ENCODE measurements at places on chromosomes 2 and 18. TPM values are rescaled to one million over a fixed set of nuclear protein-coding genes. Genes with fewer than 3 reads are reported as not detected.
A peak's percentile ranks its signal among the peaks of the same experiment; 100 is the strongest.

- H3K27ac ChIP-seq: no peak overlapping the region
- H3K36me3 ChIP-seq: no peaks in the 10 kb centered on the region
- no peaks in the 10 kb centered on the region for H3K27me3 ChIP-seq
- DNase-seq: no peak
- no peak overlapping the region for H3K4me3 ChIP-seq
- H3K4me1 ChIP-seq: no peaks in the 10 kb centered on the region
These were observed 10.0 kb upstream of the UPP2 start for GRCh38 chr2:158091647-158092046.

DNA sequence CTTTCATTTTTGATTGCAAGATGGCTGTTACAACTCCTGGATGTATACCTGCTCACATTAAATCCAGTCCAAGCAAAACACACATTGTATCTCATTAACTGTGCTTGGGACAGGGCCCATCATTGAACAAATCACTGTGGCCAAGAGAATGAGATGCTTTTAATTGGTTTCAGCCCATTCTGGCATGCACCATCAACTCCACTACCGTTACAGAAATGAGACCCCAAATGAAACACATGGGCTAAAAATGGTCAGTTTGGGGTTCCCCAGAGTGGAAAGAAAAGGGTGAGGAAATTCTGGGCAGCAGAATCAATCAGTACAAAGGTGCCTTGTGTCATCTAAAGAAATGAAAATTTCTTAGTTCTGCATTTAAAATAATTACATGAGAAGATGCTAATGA lies 52.7 kb downstream of the FAM171B start:
- no peak for DNase-seq
- H3K4me1 ChIP-seq: no peaks in the 10 kb centered on the region
- H3K4me3 ChIP-seq: no peak overlapping the region
- H3K36me3 ChIP-seq: no peaks in the 10 kb centered on the region
- H3K27ac ChIP-seq: no peak overlapping the region

DNA sequence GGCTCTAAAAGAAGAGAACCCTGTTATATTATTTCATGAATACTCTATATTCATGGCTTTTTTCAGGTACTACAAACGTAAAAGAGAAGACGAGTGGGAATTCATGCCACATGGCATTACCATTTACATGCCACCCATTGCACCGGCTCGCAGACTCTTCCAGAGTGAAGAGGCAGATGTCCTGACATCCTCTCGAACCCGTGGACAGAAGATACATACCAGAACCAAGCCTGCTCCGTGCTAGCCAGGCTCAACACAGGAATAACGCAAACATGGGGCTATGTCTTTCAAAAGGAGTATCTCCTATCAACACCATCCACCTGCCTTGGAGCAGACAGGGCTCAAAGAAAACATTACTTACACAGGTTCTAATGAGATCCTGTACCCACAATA lies 168.8 kb downstream of the THADA start:
- H3K36me3 ChIP-seq: no peaks in the 10 kb centered on the region
- H3K4me1 ChIP-seq: peaks cover 35% of the 10 kb centered on the region
- no peak overlapping the region for H3K4me3 ChIP-seq
- H3K27ac ChIP-seq: peak overlapping the region; percentile 96

DNA sequence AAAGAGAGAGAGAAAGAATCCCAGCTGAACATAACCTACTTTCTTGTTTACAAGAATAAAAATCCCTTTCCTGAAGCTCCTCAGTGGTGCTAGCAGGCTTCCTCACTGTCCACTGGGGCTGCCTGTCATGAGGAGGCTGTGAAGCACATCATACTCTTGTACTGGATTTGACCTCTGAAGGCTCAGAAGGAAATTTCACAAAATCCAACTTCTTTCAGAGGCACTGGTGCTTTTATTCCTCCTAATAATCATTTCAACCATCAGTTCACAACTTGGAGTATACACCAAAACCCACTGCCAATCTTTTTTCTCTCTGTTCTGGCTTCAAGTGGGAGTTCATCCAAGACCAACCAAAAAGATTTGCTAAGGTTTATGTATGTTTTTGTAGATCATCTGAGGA lies 48.5 kb downstream of the TMX3 start:
- no peak overlapping the region for H3K4me3 ChIP-seq
- DNase-seq: no peak
- H3K27ac ChIP-seq: no peak overlapping the region
- H3K4me1 ChIP-seq: no peaks in the 10 kb centered on the region
- no peaks in the 10 kb centered on the region for H3K36me3 ChIP-seq

- no peak for DNase-seq
- H3K27me3 ChIP-seq: no peaks in the 10 kb centered on the region
- H3K27ac ChIP-seq: no peak overlapping the region
- H3K4me3 ChIP-seq: no peak overlapping the region
- H3K4me1 ChIP-seq: no peaks in the 10 kb centered on the region
- H3K36me3 ChIP-seq: peaks cover 10% of the 10 kb centered on the region
These were observed 155.2 kb downstream of the AFF3 start for GRCh38 chr2:99987160-99987559.

DNA sequence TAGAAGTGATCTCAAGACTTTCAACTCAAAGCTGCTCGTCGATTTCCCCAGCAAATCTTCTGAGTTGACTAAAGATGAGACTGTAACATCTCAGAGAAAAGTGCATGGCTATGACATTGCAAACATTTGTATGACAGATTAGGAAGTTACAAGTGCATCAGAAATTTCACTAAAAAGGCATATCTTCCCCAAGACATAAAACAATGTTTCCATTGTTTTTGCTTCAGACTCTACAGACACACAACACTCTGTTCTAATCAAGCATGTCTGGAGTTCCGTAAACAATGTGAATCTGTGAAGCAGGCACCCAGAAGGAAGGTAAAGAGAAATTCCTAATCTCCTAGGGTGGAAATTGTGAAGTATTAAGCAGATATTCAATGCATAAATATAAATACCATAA lies 144.6 kb upstream of the LYPD1 start:
- H3K4me3 ChIP-seq: no peak overlapping the region
- H3K4me1 ChIP-seq: no peaks in the 10 kb centered on the region
- H3K27me3 ChIP-seq: no peaks in the 10 kb centered on the region
- no peak for DNase-seq

- no peak overlapping the region for H3K4me3 ChIP-seq
- DNase-seq: no peak
- H3K4me1 ChIP-seq: no peaks in the 10 kb centered on the region
- H3K27me3 ChIP-seq: no peaks in the 10 kb centered on the region
- H3K36me3 ChIP-seq: no peaks in the 10 kb centered on the region
These were observed 12.4 kb upstream of the IFIH1 start for GRCh38 chr2:162330881-162331280.

DNA sequence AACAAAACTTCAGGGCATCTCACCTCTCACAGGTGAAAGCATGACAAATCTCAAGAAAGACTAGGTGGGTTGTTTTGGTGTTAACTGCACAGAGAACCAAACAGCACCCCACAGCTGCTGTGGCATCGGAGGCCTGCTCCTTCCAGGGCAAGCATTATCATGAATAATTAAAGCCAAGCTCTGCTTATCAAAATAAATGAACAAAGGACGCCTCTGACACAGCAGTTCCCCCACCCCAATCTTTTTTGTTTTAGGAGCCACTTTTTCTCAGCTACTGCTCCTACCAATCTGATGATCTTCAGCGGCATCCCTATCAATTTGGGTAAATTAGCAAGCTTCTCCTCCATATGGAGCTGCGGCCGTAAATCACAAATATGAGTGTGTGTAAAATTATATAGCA lies 58.6 kb downstream of the KLF7 start:
- H3K4me1 ChIP-seq: peaks cover 2% of the 10 kb centered on the region
- no peak for DNase-seq
- no peaks in the 10 kb centered on the region for H3K27me3 ChIP-seq

DNA sequence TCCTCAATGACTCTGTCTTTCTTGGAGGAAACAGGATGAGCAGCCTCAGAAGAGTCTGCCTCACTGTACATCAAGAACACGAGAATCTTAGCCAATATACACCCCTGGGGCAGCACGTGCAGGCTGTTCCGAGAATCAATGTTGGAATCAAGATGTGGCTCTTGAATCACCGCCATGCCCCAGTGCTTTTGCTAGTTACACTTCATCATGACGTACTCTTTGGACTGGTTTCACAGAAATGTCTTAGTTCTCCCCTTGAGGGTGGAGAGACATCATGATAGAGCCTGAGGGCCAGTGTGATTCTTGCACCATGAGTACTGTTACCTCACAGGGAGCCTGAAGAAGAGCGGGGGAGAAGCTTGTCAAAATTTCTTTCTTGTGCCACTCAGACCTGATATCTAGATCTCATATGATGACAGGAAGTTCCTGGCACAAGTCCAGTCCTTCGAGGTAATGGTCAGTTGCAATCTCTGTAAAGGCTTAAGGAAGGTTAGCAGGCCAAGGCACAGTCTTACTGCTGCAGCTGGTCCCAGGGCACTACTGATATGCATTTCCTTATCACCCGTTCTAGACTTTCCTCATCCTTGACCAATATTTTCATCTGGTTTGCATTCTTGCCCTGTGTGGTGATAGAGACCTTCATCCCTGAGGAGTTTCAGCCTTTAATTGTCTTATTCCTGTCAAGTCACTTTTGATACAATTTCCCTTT lies 28.2 kb upstream of the STAT4 start:
- no peak overlapping the region for H3K4me3 ChIP-seq
- no peaks in the 10 kb centered on the region for H3K4me1 ChIP-seq
- no peaks in the 10 kb centered on the region for H3K27me3 ChIP-seq
- H3K36me3 ChIP-seq: no peaks in the 10 kb centered on the region

DNA sequence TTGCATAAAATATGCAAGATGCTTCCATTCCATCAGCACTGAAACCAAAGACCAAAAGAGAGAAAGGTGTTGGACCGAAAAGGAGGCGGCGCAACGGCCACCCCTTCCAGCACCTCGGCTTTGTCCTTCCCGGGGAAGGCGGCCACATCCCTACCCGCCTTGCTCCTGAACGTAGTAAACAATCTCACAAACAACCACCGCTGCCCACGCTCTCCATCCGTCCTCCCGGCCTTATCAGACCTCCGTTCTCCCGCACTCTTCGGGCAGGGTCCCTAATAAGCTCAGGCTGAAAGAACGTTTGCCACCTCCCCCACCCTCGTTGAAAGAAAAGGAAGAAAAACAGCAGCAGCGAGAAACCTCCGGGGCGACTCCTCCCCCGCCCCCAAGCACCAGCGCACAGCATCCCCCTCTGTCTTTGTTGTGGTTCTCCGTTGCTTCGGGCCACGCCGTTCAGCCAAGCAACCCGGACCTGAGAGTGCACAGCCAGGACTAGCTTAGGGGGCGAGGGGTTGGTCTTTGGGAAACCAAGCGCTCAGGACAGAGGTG lies 4.4 kb downstream of the EVX2 start:
- no peaks in the 10 kb centered on the region for H3K27me3 ChIP-seq
- H3K4me3 ChIP-seq: no peak overlapping the region
- no peak for DNase-seq
- no peak overlapping the region for H3K27ac ChIP-seq

LYG1 gene
- 2.4 TPM for total RNA-seq

SLC11A1 gene
- 1.9 TPM for total RNA-seq

AOX1 gene
- total RNA-seq: not detected

UGGT1 gene
- 74.3 TPM for total RNA-seq

CCDC148 gene
- total RNA-seq: not detected

VWA3B gene
- total RNA-seq: not detected

CXCR4 gene
- 2.1 TPM for total RNA-seq
